Activated naive CD8-positive, alpha-beta T cell treated with anti-CD3 and anti-CD28 coated beads for 36 hours (primary cell): ENCODE measurements at places on chromosomes 7 and 10. TPM values are rescaled to one million over a fixed set of nuclear protein-coding genes. Genes with fewer than 3 reads are reported as not detected.

Gene UPK3B
- not detected for total RNA-seq

Gene PI4K2A
- total RNA-seq = 10.8 TPM

Gene GRM3
- not detected for total RNA-seq

Gene BTAF1
- total RNA-seq = 53.9 TPM

GRCh38 chr10:43047288-43047970 is 29.4 kb upstream of the RET start:
- no peak for DNase-seq

GRCh38 chr7:4797858-4798705 is 22.7 kb downstream of the AP5Z1 start:
- DNase-seq = peak; percentile 74

DNA sequence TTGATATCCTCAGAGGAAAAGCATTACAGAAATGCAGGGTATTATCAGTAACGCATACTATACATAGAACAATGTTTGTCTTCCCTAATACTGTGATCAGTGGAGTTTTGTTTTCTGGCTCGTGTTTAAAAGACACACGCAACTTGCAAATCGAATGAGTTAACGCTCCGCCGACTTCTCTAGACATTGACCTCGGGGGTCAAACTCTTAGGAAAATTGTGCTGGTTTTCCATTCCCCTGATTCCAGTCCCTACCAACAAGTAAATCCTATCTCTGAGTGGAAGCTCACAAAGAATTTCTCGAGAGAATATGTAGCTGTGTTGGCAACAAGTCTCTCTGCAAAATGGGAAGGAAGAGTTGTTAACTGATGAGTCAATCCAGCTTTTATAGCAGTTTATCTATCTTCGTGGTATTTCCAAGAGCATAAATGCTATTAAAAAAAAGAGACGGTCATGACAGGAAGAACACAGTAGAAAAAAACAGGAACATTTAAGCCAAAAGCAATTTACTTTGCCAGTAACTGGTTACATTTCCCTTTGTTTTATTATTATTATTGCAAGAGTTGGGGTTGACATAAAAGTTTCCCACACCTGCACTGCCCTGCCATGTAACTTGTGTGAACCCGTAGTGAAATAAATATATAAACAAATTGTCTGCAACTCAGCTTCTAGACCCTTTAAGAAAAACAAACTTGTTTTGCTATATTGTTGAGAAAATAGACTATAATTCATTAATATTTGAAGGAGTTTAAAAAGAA is 144.4 kb downstream of the ARID5B start:
- DNase-seq = no peak

GRCh38 chr7:99762680-99763327 is 21.2 kb downstream of the CYP3A4 start:
- DNase-seq = no peak

- no peak for DNase-seq
Measured at GRCh38 chr7:127872122-127872521, 159.1 kb downstream of the LRRC4 start.

DNA sequence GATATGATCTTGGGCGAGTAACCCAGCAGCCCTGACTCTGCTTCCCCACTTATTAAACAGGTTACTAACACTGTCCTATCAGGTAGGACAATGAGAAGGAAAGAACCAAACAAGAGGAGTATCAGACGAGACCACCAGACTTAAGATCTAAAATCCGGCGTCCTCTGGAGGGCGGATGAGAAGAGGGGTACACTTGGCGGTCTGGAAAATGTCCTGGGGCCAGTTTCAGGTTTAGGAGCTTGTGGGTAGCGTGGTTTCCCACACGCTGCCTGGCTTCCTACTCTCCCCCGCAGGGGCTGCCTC is 635 bp downstream of the ZNF32 start:
- DNase-seq = no peak

GRCh38 chr10:73922007-73922863 is 11.3 kb downstream of the PLAU start:
- DNase-seq = peak; percentile 13

DNA sequence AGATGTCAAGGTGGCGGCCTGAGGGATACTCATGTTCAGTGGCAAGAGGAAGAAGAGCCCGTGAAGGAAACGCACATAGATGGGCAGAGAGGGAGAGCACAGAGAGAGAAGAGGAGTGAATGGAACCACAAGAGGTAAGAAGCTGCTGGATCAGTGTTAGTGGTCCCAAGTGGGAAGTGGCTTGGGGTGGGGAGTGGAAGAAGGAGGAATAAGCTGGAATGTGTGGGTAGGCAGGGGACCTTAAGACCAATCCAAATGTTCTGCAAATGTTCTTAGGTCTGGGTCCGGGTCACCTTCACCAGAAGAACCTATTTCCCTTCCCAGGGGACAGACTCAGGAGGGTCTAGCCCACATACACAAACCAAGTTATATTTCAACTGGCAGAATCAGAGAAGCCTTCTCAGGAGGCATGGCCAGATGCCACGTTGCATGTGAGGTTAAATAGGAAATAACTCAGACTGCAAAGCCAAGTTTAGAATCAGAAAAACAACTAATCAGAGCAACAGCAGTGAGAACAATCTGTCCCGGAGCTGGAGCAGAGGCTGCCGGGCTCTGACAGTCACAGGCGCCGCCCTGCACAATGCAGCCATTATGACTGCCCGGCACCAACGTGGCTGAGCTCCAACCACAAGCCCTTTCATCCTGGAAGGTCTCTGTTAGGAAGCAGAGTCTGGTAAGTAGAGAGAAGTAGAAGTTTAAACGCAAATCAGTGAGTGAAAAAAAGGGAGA is 78.6 kb upstream of the ARMC3 start:
- DNase-seq = no peak

DNA sequence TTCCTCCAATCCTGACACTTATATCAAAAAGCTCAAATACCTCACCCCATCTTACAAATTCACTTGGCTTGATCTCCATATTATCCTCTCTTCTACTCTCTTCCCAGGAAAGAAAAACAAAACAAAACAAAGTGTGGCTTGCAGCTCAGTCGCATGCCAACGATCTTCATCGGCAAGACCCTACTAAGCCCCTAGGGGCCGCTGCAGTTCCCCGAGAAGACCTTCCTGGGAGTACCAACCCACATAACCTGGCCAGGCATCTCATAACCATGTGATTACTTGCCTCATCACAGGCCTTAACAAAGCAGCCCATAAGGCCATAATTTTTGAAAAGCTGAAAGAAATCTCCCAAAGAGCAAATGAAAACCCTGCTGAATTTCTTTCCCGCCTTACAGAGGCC is 103.7 kb downstream of the ZNF92 start:
- DNase-seq = peak; percentile 2

GRCh38 chr7:135976312-135977006 is 700 bp downstream of the MTPN start:
- peak; percentile 37 for DNase-seq

- DNase-seq = peak; percentile 52
Measured at GRCh38 chr7:100675105-100675451, 1.5 kb downstream of the GNB2 start.
